Spleen (tissue), 13 donors: ENCODE measurements at places on chromosomes 13 and 19. TPM values are rescaled to one million over a fixed set of nuclear protein-coding genes. Genes with fewer than 3 reads are reported as not detected.

PEG3 gene
- total RNA-seq, result 6.6 TPM

MUC16 gene
- total RNA-seq, result 0.12 TPM

DNA sequence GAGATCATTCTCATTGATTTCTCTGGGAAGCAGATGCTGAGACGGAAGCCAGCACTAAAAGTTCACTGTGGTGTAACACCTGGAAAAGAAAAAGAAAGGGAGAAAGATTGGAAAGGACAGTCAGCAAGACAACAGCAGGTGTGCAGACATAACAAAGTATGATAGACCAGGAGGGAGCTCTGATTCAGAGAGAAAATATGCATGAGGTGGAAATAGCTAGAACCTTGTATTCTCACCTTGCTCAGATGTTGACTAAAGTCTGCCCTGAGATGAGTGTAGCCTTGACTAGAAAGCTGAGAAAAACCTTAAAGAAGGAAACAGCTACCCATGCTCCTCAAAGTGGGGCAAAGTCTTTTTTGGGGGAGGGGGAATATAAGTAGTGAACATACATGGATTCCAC is 1711.8 kb downstream of the EFNB2 start:
- no peaks in the 10 kb centered on the region for H3K4me1 ChIP-seq
- H3K4me3 ChIP-seq, result no peak overlapping the region
- no peaks in the 10 kb centered on the region for H3K27me3 ChIP-seq
- H3K27ac ChIP-seq, result no peak overlapping the region
- H3K36me3 ChIP-seq, result no peaks in the 10 kb centered on the region
- DNase-seq, result no peak

KCNC3 gene
- 2.6 TPM for total RNA-seq

DNA sequence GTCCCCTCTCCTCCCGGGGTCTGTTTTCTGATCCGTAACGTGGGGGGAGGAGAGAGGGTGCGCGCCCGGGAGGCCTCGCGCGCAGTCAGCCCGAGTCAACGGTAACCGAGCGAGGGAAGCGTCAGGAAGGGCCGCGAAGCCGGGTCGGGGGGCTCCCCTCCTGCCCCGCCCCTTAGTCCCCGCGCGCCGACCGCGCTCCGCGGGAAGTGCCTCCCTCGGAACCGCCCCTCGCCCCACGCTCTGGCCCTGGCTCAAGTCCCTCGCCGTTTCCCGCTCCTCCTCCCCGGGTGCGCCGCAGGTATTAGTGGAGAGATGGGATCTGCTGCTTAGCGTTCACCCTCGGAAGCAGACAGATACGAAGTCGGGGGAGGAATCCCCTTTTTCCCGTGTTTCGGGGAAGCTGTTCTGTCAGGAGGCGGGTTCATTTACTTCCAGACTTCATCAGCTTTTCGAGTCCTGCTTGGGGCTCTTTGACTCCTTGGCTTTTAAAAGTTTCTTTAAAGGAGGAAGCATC is 770 bp downstream of the HNRNPM start:
- H3K36me3 ChIP-seq, result no peaks in the 10 kb centered on the region
- H3K27ac ChIP-seq, result peak overlapping the region; percentile 97
- peak overlapping the region; percentile 90 for H3K4me3 ChIP-seq
- H3K4me1 ChIP-seq, result peaks cover 61% of the 10 kb centered on the region

DNA sequence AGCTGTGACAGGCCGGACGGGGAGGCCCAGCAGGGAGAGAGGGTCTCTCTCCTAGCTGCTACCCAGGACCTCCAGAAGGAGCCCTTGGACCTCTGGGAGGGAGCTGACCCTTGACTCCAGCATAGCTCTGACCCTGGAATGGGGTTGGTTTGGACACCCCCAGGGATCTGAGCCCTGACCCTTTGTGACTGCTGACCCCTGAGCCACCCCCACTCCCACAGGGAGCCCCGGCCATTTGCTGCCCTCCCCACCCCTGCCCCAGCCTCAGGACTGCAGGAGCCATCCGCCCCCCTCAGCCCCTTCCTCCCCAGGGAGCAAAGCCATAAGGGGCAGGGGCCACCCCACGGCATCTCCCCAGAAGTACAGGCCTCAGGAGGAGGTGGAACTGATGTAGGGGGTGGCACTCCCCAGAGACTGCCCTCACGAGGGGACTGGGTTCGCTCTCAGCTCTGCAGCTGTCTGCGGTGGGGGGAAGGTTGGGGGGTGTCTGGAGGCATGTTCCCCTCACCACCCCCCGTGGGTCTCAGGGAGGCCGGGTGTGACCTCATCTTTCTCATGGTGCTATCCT is 7.0 kb downstream of the COX6B2 start:
- H3K36me3 ChIP-seq, result peaks cover 13% of the 10 kb centered on the region
- no peaks in the 10 kb centered on the region for H3K4me1 ChIP-seq
- DNase-seq, result no peak

DNA sequence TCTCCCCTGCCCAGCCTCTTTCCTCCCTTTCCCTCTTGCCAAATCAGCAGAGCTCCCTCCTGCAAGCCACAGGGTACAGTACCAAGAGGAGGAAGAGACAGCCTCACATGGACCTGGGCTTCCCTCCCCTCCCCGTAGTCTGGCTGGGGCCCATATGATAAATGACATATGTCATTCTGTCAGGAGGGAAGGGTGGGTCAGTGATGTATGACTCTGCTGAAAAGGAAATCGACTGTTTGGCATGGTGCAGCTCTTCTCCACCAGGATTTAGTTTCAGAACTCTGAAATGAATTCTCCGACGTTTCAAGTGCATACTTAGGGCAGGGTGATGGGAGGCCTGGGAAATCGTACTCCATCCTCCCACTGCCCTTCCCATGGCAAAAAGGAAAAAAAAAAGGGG is 9.8 kb downstream of the TSHZ3 start:
- no peaks in the 10 kb centered on the region for H3K27me3 ChIP-seq
- no peak overlapping the region for H3K4me3 ChIP-seq
- DNase-seq, result no peak
- H3K4me1 ChIP-seq, result peaks cover 36% of the 10 kb centered on the region
- H3K36me3 ChIP-seq, result no peaks in the 10 kb centered on the region
- H3K27ac ChIP-seq, result no peak overlapping the region

DNA sequence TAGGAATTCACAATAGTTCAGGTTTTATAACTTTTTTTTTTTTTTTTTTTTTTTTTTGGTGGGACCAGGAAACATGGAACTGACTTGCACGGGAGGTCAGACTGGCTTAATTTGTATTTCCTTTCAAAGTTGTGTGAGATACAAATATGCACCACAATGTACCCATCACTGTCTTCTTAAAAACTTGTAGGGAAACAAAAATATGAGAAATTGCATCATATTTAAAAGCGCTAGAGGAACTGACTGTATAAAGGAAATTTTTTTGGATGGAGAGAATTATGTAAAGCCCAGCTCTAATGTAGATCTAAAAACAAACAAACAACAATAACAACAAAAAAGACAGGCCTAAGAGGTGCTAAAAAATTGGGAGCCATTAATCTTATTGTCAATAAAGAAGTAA is 246.5 kb downstream of the DCT start:
- no peaks in the 10 kb centered on the region for H3K36me3 ChIP-seq
- H3K27me3 ChIP-seq, result no peaks in the 10 kb centered on the region
- no peak overlapping the region for H3K27ac ChIP-seq
- no peak for DNase-seq
- peaks cover 8% of the 10 kb centered on the region for H3K4me1 ChIP-seq
- no peak overlapping the region for H3K4me3 ChIP-seq

- no peaks in the 10 kb centered on the region for H3K27me3 ChIP-seq
- no peak for DNase-seq
- H3K4me1 ChIP-seq, result no peaks in the 10 kb centered on the region
- H3K4me3 ChIP-seq, result no peak overlapping the region
- no peaks in the 10 kb centered on the region for H3K36me3 ChIP-seq
These were observed 254.9 kb upstream of the KLF12 start for GRCh38 chr13:74389056-74389455.
